ENCODE measurements at places on chromosomes 12 and 14.

DNA sequence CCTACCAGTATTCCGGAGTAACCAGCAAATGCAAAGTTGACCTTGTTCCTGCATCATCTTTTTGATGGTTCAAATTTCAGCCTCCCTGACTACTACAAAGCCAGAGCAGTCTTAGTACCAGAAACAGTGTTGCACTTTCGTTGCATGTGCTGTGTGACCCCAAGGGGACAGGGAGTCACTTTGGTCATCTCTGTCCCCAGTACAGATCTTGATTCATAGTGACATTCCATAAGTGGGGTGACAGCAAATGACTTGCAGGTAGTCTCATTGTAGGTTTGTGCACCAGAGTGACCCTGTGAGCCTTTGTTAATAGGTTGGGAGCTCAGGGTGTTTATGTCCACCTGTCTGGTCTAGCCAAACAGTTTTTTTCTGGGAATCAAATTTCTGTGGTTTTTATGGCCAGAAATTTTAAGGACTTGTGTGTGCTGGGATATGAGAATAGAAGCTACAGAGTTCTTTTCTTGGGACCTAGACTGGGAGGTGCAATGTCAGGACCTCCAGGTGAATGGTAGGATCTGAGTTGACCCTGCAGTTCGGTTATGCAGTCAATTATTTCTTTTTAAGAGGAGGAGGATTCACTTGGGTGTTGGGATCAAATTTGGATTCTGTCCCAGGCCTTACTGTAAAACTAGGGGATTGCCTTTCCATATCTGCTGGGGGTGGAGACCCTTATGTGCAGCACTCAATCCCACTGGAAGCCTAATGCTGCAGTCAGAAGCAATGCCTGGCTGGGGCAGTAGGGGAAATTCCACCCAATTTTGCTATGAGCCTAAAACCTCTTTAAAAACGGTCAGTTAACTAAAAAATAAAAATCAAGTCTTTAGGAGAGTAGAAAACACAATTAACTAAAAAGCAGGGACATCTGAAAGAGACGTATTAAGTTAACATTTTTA, 10.1 kb downstream of the EIF5 start:
- no peak for DNase-seq

- DNase-seq, result no peak
Measured at GRCh38 chr14:83974647-83975163, 1555.2 kb upstream of the FLRT2 start.

DNA sequence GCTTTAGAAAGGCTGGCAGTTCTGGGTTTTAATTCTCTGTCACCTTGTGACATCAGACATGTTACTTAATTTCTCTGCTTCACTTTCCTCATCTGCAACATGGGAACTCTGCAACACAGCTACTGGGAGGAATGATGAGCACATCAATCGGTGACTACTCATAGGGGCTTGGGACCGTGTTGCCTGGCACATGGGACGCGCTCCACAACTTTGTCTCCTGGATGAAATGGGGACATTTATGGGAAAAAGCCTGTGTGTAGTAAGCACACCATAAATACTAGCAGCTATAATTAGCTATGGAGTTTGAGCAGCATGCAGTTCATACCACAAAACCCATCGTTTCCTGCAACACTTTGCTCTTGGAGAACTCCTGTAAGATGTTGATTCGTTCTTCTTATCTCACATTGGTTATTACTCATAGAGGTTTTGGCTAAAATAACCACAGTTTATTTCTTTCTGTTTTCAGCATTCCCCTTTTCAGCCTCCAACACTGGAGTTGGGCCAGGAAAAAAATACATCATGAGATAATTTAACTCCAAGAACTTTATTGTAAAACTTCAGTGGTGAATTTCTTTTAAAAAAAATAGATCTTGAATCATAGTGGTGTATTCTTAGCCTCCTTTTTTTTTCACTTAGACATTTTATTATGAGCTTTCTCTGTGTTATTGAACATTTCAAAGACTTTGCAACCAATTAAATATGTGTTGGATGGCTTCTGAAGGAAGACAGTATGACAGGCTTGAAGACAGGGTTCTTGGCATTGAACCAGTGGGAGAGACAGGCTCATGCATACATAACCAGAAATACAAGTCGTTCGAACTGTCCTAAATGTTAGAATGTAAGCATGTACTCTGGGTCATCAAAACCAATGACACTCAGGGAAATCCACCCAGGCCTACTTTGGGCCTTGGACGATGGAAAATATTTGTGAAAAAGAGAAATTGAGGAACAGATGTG, 72.7 kb downstream of the RIN3 start:
- DNase-seq, result peak; percentile 67

- no peak for DNase-seq
Measured at GRCh38 chr12:9667403-9668160, 1.9 kb upstream of the CLEC2D start.

DNA sequence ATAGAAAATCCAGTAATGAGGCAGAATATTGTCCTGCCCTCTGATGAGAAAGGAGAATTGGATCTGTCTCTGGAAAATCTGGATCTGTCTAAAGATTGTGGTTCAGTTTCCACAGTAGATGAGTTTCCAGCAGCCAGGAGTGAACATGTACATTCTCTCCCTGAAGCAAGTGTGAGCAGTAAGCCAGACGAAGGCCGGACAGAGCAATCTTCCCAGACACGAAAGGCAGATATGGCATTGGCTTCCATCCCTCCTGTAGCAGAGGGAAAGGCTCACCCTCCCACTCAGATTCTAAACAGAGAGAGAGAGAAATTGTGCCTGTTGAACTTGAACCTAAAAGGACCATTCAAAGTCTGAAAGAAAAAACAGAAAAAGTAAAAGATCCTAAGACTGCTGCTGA, 31.4 kb downstream of the PARP11 start:
- no peak for DNase-seq

DNA sequence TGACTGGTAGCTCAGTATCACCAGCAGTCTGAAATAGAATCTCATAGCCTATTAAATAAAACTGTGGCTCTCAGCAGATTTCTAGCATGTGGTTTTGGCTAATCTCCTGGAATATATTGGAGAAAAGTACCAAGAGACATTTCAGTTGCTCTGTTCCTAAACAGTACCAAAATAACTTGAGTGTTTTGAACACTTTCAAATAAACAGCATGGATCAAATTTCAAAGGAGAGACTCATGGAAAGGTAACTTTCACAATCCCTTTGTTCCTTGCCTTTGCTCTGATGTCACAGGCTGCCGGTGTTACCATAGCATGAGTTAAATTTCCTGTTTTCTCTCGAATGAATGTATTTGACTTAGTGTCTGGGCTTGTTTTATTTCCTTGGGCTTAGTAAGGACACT, 3.4 kb downstream of the ARG2 start:
- no peak for DNase-seq

DNA sequence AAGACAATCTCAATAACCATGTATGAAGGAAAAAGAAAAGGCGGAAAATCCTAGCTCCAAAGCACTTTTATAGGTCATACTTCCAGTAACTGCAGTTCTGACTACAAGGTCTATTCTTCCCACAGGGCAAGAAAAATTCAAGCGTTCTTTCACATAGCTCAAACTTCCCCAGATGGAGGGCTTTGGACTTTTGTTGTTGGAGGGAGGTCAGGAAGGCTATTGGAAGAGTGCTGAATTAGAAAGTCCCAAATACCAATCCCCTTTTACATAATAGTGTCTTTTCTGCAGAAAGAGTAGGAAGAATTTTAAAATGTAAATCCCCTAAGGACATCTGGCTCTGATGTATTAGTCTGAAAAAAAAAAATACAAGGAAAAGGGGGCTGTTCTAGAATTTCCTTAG, 309.4 kb downstream of the MDGA2 start:
- DNase-seq, result no peak

DNA sequence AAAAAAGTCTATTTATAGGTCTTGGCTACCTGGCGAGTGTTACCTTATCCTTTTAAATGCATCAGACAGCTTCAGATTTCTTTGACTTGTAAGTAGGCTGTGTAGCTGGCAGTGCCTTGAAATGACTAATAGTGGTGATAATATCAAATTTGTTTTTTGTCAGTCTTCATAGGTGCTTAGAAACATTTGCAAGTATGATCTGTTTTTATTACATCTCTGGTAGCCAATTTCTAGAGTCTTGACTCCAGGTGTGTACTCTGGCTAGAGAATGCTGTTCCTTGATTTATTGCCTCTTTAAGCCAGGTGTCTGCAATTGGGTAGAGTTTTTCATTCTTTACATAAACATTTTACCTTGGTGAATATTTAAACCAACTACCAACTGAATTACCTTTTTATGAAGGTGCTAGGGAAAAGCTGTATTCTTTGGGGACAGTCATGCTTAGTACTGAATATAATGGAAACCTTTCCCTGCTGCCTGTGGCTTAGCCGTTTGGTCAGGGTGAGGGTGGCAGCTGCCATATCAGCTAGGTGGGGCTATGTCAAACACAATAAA, 32.6 kb downstream of the MLXIP start:
- DNase-seq, result no peak

DNA sequence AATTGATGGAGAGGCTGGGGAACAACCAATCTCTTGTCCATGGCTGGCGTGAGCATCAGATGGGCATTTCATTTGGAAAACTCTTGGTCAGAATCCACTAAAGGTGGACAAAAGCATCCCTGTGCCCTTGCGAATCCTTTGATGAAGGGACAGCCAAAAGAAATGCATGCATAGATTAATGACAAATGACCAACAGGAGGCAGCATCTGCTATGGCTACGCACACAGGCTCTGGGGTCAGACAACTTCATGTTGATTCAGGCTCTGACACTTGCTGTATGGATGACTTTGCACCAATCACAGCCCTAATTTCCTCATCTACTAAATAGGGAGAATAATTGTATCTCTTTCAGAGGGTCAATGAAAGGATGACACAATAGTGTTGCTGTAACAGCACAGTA, 117.5 kb downstream of the ASCL4 start:
- peak; percentile 9 for DNase-seq

GRCh38 chr14:104935026-104935650, 10.5 kb downstream of the PLD4 start:
- no peak for DNase-seq

- DNase-seq, result no peak
Measured at GRCh38 chr12:58341791-58342190, 400.4 kb downstream of the ATP23 start.

GRCh38 chr14:77883847-77884238, 83.9 kb downstream of the ADCK1 start:
- no peak for DNase-seq

- no peak for DNase-seq
Measured at GRCh38 chr12:122996188-122996601, 15.7 kb downstream of the ARL6IP4 start.

- DNase-seq, result no peak
Measured at GRCh38 chr12:108696111-108696995, 35.0 kb downstream of the CORO1C start.

DNA sequence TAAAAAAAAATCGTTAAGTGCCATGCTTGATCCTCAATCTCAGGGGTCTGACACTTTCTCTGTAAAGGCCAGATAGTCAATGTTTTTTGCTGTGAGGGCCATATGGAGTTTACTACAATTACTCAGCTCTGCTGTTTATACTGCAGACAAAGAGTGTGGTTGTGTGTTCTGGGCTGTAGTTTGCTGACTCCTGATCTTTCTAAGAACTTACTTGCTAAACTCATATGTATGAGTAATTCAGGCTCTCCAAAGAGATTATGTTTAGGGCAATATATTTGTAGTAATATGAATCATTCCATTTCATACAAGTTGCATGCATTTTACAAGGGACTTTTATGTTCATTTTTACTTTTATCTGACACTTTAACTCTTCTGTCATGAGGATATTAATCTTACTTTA, 188.2 kb downstream of the TMTC2 start:
- no peak for DNase-seq

Data from CD4-positive, alpha-beta T cell treated with Interleukin-21 for 1 hour (primary cell).